ENCODE measurements at places on chromosomes 1 and 21. TPM values are rescaled to one million over a fixed set of nuclear protein-coding genes. Genes with fewer than 3 reads are reported as not detected.
A peak's percentile ranks its signal among the peaks of the same experiment; 100 is the strongest.

Gene DNAJC16
- 20.9 TPM for total RNA-seq

Gene CLCA4
- not detected for total RNA-seq

Gene TMEM269
- total RNA-seq: 0.45 TPM

Gene VSIG8
- not detected for total RNA-seq

Gene KRTAP19-1
- not detected for total RNA-seq

Gene ZFP69B
- total RNA-seq: 10.8 TPM

Gene RNF223
- total RNA-seq: not detected

- peak; percentile 97 for DNase-seq
These were observed 1.1 kb downstream of the BCAR3 start for GRCh38 chr1:93680420-93681100.

DNA sequence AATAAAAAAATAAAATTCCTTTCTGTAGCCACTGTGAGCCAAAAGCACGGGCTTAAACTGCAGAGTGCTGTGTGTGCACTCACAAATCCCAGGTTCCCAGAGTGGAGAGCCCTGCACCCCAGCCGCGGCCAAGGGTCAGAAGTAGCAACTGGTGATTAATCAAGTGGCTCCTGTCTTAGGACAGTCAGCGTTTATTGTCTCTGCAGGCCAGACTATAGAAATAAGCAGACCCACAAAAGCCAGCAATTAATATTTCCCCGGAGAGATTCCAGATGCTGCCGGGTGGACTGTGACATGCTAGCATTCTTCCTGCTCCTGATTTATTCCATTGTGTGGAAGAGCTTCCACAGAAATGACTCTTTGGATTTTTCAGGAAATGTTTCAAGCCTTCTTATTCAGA, 412.2 kb downstream of the KIF26B start:
- no peak for DNase-seq

DNA sequence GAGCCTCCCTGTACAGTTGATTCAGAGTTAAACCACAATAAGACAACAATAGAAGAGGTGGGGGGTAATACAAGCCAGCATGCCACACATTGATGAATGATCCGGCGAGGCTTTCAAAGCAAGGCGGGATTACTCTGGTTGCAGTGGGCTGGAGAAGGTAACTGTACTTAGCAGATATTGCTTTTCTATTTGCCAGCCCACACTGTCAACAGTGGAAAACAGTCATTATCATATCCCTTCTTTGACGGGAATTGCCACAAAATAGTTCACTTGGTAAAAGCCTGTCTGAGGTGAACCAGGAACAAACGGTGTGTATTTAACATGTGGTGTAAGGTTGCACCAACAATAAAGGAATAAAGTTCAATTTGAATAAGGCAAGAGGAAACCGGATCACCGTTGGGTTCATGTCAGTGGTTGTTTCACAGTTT, 5.8 kb upstream of the KCNJ15 start:
- peak; percentile 9 for DNase-seq

Data from GM23338 (cell line).